Glomerular endothelial cell (primary cell): ENCODE measurements at places on chromosomes 2 and 18. TPM values are rescaled to one million over a fixed set of nuclear protein-coding genes. Genes with fewer than 3 reads are reported as not detected.

DPYSL5 gene
- total RNA-seq, result not detected in 2 replicates

LHCGR gene
- total RNA-seq, result 0.70 TPM in 1 of 2 replicates, not detected in the other

CACNB4 gene
- 0.10 and 0.82 TPM in 2 replicates for total RNA-seq

DIPK1C gene
- total RNA-seq, result not detected in 2 replicates

CD8B2 gene
- not detected in 2 replicates for total RNA-seq

GAL3ST2 gene
- not detected in 2 replicates for total RNA-seq

KANSL3 gene
- 17.5 and 27.4 TPM in 2 replicates for total RNA-seq

PLEK gene
- total RNA-seq, result 0.12 TPM in 1 of 2 replicates, not detected in the other

TEKT4 gene
- total RNA-seq, result not detected in 2 replicates

RBKS gene
- total RNA-seq, result 0.63 and 1.6 TPM in 2 replicates

GCG gene
- total RNA-seq, result not detected in 2 replicates

B4GALT6 gene
- total RNA-seq, result 10.2 and 11.8 TPM in 2 replicates

PROKR1 gene
- total RNA-seq, result not detected in 2 replicates

COLEC12 gene
- total RNA-seq, result 13.2 and 31.7 TPM in 2 replicates
